HAP-1 (cell line): ENCODE measurements at places on chromosomes 7 and 10.

GRCh38 chr10:18737236-18737635 is 78.0 kb downstream of the ARL5B start:
- no peak for DNase-seq

DNA sequence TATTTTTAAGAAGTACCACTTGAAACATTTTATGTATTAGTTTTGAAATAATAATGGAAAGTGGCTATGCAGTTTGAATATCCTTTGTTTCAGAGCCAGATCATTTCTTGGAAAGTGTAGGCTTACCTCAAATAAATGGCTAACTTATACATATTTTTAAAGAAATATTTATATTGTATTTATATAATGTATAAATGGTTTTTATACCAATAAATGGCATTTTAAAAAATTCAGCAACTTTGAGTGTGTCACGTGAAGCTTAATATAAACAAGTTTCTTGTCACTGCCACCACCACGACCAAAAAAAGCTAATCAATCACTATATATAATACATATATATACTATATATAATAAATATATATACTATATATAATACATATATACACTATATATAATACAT is 4.8 kb downstream of the IL6 start:
- no peak for DNase-seq

GRCh38 chr10:36087006-36088005 is 445.2 kb upstream of the FZD8 start:
- no peak for DNase-seq

GRCh38 chr7:2209146-2209960 is 23.4 kb downstream of the MAD1L1 start:
- no peak for DNase-seq

GRCh38 chr7:110090110-110090820 is 1000.7 kb upstream of the LRRN3 start:
- DNase-seq: peak; percentile 34

DNA sequence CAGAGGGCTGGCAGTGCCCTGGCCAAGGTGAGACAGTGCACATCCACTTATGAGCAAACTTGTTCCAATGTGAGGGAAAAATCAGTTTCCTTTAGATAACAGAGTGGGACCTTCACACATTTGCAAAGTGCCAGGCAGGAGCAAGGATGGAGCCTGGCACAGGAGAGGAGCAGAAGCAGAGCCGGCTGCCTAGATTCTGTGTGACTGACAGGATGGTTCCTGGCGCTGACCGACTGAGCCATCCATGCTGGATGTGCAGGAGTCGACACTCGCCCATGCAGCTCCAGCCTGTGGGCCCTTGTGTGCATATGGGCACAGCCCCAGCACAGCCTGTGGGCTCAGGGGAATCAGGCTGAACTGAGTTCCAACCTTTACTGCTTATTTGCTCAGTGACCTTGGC is 346.5 kb downstream of the GRID1 start:
- DNase-seq: no peak

GRCh38 chr10:112330607-112331160 is 43.2 kb upstream of the ACSL5 start:
- DNase-seq: no peak

- no peak for DNase-seq
Observed at GRCh38 chr10:44183667-44184632, 200.9 kb downstream of the CXCL12 start.

DNA sequence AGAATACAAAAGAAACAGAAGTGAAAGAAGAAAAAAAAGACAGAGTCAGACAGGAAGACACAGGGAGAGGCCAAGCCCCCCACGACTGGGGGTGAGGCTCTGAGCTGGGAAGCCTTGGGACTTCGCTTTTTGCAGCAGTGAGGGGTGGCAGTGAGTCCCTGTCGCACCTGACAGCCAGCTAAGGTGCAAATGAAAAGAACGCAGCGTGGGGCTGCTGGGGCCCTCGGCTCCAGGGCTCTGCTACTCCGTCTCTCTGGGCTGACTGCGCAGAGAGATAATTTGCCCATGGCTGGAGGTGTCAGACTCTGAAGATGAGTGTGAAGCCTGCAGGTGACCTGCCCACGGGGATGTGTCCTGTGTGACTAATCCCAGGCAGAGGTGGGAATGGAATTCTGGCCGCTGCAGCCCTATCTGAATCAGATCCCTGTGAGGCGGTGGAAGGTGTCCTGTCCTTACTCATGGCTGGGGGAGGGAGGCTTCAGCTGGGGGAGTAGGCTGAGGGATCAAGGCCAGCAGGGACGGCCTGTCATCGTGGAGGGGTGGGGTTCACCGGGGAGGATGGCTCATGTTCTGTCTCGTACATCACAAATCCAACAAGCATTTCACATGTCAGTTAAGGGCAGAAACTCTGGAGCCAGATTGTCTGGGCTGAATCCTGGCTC is 96.4 kb downstream of the SLIT1 start:
- DNase-seq: no peak

DNA sequence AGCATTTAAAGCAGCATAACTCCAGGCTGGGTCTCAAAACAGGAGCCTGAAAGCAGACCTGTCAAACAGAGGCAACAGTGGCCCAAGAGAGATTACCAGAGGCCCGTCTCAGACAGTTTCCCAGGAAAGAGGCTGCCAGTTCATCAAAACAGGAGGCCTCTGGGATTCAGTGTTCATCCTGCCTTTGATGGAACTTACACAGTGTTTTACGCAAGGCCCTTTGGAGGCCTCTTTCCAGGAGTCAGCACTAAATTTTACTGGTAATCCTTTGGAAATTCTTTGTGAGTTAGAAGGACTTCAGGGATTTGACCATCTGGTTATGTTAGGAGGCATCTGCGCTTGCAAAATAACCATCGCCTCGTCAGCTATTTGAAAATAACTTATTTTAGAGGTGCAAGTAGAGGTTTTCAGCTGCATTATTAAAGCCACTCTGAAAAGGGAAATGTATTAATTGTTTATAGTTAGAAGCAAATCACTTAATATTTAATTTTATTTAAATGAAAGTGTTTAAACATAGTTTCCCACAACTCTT is 501.2 kb upstream of the COBL start:
- DNase-seq: no peak
